ENCODE measurements at places on chromosomes 1 and 21.

DNA sequence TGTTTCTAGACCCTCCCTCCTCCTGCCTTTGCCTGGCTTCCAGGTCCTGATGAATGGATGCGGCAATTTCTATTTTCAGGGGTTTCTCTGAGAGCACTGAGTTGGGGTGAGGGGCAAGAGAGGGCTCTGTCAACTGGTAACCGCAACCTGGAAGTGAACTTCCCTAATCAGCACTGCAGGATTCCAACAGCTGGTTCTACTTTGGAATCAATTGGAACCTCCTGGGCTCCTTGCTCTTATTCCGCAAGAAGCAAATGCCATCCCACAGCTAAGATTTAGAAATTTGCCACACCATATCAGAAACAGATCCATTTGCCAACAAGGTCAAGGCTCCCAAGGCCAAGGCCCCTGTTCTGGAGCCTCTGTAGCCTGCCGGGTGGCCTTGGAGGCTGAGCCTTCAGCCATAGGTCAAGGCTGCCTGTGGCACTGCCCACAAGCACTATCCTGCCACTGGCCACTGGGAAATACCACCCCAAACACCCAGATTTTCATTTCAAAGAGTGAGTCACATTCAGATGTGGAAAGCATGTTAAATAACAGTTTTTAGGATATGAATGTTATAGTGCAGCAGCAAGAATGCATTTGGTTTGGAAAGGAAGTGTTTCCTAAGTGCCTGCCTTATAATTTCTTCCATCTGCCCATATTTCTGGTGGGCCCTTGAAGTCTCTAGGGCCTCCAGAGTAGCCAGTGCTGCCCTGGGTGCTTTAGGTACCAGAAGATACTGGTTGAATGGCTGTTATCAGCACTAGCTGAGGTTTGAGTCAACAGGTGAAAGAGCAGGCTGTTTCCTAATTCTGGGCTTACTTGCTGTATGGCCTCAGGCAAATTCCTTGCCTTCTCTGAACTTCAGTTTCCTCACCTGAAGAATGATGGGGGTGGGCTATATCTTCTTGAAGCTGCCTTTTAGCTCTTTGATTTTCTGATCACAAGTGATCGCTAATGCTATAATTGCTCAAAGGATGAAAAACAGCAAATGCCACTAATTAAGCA lies 56.3 kb upstream of the JUN start:
- DNase-seq: peak; percentile 68

DNA sequence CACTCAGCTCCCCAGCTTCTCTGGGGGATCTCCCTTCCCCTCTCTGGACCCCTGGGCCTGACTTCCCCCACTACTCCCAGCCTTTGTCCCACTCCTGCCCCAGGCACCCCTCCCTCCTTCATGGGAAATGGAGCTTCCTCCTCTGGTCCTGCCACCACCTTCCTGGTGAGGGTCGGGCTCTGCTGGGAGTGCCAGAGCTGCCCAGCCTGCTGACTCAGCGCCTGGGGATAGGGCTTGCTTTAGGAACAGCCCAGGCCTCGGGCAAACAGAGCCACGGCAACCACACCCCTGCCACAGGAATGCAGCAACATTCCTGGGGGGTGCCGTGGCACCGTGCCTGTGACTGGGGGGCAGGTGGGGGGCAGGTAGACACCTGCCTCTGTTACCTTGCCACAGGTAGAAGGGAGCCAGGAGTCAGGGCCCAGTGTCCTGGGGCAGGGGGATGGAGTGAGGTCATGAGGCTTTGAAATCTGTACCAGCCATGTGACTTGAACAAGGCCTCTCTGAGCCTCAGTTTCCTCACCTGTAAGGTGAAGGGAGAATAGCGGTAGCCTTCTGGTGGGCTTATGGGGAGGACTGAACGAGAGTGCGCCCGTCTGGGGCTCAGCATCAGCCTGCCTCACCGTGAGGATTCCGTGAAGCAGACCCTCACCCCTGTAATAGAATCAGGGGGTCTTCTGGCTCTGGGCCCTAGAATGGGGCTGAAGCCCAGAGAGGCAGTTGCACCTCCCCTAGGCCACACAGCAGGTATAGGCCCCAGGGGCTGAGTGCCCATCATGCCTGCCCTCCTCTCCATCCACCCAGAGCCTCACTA lies 17.8 kb upstream of the EPHA2 start:
- DNase-seq: peak; percentile 24

DNA sequence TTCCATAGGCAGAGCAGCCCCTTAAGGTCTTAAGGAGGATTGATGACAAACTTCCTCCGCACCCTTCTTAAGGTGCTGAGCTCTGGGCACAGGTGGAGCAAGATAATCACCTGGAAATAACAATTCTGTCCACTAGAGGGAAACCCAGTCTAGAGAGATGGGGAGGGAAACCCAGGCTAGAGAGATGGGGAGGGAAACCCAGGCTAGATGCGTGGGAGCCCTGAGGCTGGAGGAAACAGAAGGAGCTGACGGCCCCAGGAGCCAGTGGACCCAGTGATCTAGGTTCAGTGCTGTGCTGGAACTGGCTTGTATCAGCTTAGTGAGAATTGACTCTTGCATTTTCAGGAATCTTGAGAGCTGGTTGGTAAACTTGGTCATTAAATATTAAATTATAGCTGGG lies 17.8 kb upstream of the MYCL start:
- no peak for DNase-seq

- no peak for DNase-seq
Measured at GRCh38 chr1:112956544-112957132, 642 bp upstream of the SLC16A1 start.

- DNase-seq: no peak
Measured at GRCh38 chr1:59156051-59156450, 140.8 kb upstream of the FGGY start.

GRCh38 chr1:228974273-228974672 lies 239.0 kb downstream of the RHOU start:
- no peak for DNase-seq

GRCh38 chr1:197899037-197899436 lies 3.4 kb upstream of the C1orf53 start:
- no peak for DNase-seq

GRCh38 chr1:37347104-37347649 lies 127.2 kb upstream of the ZC3H12A start:
- DNase-seq: no peak

DNA sequence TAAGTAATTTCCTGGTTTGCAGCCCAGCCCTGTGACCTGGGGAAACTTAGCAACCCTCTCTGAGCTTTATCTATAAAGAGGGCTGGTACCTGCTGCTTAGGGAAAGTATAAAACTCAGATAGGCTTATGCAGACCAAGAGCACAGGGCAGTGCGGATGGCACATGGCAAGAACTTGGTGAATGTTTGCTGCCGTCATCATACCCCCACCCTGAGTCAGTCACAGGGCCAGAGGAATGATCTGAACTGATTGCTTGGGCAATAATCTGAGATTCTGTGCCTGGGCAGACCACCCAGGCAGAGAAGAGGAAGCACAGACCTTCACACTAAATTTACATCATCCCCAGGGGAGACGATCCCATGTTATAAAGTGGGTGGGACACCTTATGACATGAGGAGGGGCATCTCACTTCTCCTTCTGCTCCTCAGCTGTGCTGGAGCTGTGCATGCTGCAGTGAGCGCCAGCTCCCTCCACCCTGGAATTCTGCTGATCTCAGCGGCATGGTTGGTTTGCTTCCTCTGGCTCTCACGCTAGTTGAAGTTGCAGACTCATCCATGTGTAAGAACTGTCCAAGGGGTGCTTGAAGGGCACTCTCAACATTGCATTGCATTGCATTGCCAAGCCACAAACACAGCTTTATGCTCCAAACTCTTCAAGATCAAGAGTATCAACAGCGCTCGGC lies 197.1 kb downstream of the AJAP1 start:
- DNase-seq: no peak

Measured in fibroblast of skin of left quadriceps (primary cell).